ENCODE measurements at places on chromosomes 1 and 21. TPM values are rescaled to one million over a fixed set of nuclear protein-coding genes. Genes with fewer than 3 reads are reported as not detected.

GRCh38 chr1:56451491-56451890 lies 127.9 kb downstream of the PLPP3 start:
- peaks cover 22% of the 10 kb centered on the region for H3K4me1 ChIP-seq
- H3K27me3 ChIP-seq, result no peaks in the 10 kb centered on the region
- H3K27ac ChIP-seq, result no peak overlapping the region
- no peak for DNase-seq
- H3K36me3 ChIP-seq, result no peaks in the 10 kb centered on the region

DNA sequence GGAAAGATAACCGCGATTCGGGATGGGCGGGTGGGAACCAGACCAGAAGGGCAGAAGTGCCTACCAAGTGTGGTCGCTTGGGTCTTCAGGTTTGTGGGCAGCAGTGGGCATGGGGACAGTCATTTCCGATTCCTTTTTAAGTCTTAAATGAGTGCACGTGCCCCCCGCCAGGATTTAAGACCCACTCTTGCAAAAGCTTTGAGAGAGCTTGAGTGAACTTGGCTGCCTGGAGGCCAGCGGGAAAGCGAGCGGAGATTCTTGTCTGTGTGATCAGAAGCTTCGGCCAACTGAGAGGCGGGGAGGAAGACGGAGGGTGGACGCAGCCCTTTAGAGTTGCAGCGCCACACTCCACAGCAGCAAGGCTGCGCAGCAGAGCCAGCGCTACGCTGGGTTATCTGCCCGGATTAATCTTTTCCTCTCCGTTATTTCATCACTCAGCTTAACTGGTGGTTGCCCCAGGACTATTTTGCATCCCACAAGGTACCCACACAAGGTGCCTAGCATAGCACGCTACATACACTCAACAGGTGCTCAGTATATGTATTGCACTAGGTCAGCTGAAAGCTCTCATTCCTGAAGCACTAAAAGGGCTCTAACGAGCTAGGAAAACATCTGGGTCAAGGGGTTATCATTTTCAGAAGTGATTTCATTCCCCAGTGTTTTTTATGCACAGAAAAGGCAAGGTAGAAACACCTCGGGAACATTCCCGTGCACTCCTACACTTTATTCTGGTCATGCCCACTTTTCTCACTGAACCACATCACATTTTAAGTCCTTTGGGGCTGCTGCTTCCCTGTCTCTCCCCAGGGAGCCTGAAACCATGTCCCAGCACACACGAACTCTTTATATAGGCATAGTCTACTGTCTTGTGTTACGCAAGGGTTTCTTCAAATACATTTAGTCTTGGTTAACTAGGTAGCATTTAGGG lies 1.5 kb upstream of the BATF3 start:
- peak overlapping the region; percentile 70 for H3K4me3 ChIP-seq
- peaks cover 26% of the 10 kb centered on the region for H3K27me3 ChIP-seq
- no peaks in the 10 kb centered on the region for H3K36me3 ChIP-seq
- peak; percentile 70 for DNase-seq

GRCh38 chr1:236913371-236914037 lies 90.7 kb downstream of the MT1HL1 start:
- H3K27ac ChIP-seq, result no peak overlapping the region
- no peaks in the 10 kb centered on the region for H3K27me3 ChIP-seq

RCSD1 gene
- total RNA-seq, result 0.26 TPM

KIRREL1 gene
- 29.9 TPM for total RNA-seq

- H3K4me1 ChIP-seq, result no peaks in the 10 kb centered on the region
- no peak overlapping the region for H3K27ac ChIP-seq
- H3K27me3 ChIP-seq, result no peaks in the 10 kb centered on the region
Observed at GRCh38 chr1:211068976-211069375, 65.0 kb downstream of the KCNH1 start.

DNA sequence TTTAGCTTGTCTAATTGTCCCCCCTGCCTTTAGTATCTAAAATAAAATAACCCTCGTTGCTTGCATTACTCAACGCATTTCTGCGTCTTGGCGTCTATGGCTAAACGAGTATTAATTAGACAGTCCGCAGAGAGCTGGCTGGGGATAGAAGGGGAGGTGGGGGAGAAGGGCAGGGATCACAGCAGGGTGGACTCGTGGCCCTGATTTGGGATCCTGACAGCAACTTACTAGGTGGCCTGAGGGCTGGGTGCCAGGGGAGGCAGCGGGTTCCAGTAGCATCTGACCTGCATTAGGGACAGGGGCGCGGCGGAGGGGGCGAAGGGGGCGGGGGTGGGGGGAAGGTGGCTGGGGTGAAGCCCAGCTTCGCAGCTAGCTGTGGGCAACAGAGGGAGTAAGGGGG lies 1.1 kb upstream of the BACE2 start:
- H3K36me3 ChIP-seq, result no peaks in the 10 kb centered on the region
- DNase-seq, result no peak
- peaks cover 6% of the 10 kb centered on the region for H3K27me3 ChIP-seq
- H3K4me1 ChIP-seq, result no peaks in the 10 kb centered on the region
- no peak overlapping the region for H3K27ac ChIP-seq
- H3K4me3 ChIP-seq, result peak overlapping the region; percentile 76

DNA sequence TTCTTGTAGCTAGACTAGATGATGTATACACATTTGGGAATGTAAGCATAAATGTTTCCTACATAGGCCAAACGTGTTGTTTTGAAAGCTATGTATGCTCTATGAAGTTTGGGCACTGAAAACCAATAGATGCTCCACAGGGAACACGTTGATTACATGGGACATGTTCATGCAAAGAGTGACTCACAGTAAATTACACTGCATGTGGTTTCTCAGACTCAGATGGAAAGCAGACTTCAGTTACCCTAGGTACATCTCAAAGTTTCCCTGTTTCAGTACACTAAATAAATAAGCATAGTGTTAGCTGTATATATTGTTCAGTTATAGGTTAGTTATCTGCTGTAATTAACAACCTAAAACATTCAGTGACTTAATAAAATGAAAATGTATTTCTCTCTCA lies 301.9 kb upstream of the RUNX1 start:
- no peak overlapping the region for H3K27ac ChIP-seq
- no peak for DNase-seq
- no peaks in the 10 kb centered on the region for H3K36me3 ChIP-seq
- H3K4me3 ChIP-seq, result no peak overlapping the region
- no peaks in the 10 kb centered on the region for H3K27me3 ChIP-seq
- no peaks in the 10 kb centered on the region for H3K4me1 ChIP-seq

GRCh38 chr1:22529901-22530621 lies 33.2 kb upstream of the EPHA8 start:
- peak; percentile 18 for DNase-seq
- no peaks in the 10 kb centered on the region for H3K27me3 ChIP-seq
- H3K4me1 ChIP-seq, result no peaks in the 10 kb centered on the region
- H3K36me3 ChIP-seq, result no peaks in the 10 kb centered on the region

GRCh38 chr1:104797982-104798381 lies 1048.3 kb downstream of the AMY1C start:
- no peak overlapping the region for H3K27ac ChIP-seq
- no peaks in the 10 kb centered on the region for H3K36me3 ChIP-seq
- H3K4me3 ChIP-seq, result no peak overlapping the region
- no peak for DNase-seq
- no peaks in the 10 kb centered on the region for H3K4me1 ChIP-seq

IRF6 gene
- 7.1 TPM for total RNA-seq

LCE3C gene
- not detected for total RNA-seq

DNA sequence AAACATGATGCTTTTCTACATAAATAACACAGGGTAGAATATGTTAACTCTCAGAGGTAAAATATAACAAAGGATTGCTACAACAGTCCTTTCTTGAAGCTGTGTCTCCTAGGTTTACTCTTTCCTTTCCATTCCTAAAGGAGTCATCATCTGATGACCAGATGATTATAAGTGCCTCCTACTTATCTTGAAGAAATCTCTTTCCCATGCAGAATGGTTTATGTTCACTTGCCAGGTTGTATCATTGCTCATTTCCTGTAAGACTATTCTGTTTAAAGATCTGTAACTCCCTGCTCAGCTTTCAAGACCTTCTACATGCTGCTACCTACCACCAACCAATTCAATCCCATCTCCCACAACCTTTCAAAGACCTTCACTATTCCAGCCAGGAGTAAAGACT lies 51.5 kb upstream of the PTCH2 start:
- DNase-seq, result no peak
- H3K4me3 ChIP-seq, result no peak overlapping the region
- no peaks in the 10 kb centered on the region for H3K4me1 ChIP-seq

INSRR gene
- total RNA-seq, result not detected

GRCh38 chr1:193794239-193794638 lies 607.8 kb upstream of the B3GALT2 start:
- no peaks in the 10 kb centered on the region for H3K27me3 ChIP-seq
- H3K4me1 ChIP-seq, result no peaks in the 10 kb centered on the region

DNA sequence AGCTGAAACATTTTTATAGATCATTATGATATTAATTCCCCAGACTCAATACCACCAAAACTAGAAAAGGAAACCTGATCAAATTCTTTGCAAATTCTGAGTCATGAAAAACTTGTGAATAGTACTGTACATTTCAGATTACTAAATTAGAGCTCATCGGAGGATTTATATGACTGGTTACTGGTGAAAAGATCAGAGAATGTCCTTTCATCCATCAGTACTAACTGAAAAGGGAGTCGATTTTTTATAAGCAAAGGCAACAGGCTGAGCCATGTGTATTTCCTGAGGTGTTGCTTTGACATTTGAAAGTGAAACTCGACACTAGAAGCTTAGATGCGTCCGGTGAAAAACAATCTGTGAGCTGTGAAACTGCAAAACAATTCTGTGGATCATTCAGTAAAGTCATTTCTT lies 155.7 kb downstream of the TNFSF18 start:
- H3K27me3 ChIP-seq, result no peaks in the 10 kb centered on the region
- no peak overlapping the region for H3K27ac ChIP-seq
- no peak for DNase-seq
- no peak overlapping the region for H3K4me3 ChIP-seq
- no peaks in the 10 kb centered on the region for H3K36me3 ChIP-seq

GRCh38 chr1:12153181-12153785 lies 13.5 kb upstream of the TNFRSF1B start:
- H3K4me3 ChIP-seq, result no peak overlapping the region
- no peaks in the 10 kb centered on the region for H3K36me3 ChIP-seq
- H3K27me3 ChIP-seq, result no peaks in the 10 kb centered on the region
- H3K4me1 ChIP-seq, result peaks cover 3% of the 10 kb centered on the region
- H3K27ac ChIP-seq, result no peak overlapping the region
- no peak for DNase-seq

DNA sequence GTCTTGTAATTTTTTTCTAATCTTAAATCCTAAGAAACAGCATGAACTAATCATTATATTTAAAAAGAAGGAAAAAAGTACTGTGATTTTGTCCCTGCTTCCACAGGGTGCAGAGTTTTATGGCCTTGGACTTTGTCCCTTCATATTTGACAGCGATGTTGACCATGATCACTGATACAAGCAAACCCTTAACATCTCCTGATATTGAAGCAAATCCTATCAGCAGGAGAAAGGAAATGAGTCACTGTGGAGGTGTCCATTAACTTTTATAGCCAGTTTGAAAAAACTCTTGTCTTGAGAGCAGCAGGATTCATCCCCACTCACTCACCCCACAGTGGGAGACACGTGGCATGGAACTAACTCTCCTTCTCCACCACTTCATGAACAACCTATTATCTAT lies 5.1 kb upstream of the REG4 start:
- H3K27me3 ChIP-seq, result no peaks in the 10 kb centered on the region
- DNase-seq, result no peak
- no peak overlapping the region for H3K27ac ChIP-seq
- H3K36me3 ChIP-seq, result no peaks in the 10 kb centered on the region
- H3K4me1 ChIP-seq, result no peaks in the 10 kb centered on the region

KCNN3 gene
- total RNA-seq, result 0.83 TPM

RNF2 gene
- total RNA-seq, result 75.3 TPM

ADGRL2 gene
- 119 TPM for total RNA-seq

DNA sequence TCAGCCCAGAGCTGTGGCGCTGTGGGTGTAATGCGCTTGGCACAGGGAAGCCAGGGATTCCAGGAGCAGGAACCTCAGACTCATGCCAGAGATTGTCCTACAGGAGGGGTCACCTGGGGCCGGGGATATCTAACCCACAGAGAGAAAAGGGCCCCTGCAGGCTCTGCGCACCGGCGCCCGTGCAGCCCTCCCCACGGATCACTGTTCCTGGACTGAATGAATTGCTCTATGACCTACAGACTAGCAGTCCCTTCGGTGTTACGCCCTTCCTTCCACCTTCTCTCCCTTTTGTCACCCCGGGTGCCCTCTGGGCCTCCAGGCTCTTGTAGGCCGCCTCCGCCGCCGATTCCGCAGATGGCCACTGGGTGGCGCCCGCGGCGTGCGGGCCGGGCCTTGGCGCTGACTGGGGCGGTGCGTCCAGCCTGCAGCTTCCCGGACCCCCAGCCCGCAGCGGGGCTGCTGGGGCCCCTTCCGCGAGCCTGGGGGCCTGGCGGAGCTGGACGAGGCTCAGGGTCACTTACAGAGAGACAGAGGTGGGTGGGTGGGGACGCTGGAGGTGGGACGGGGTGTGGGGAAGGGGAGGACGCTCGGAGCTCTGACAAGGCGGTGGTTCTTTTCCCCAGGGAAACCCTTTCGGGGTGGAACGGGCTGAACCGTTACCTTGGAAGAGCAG lies 101.3 kb downstream of the IER5 start:
- no peaks in the 10 kb centered on the region for H3K36me3 ChIP-seq
- no peaks in the 10 kb centered on the region for H3K27me3 ChIP-seq
- no peak overlapping the region for H3K27ac ChIP-seq
- H3K4me3 ChIP-seq, result peak overlapping the region; percentile 76
- peak; percentile 88 for DNase-seq

CD1D gene
- total RNA-seq, result 1.3 TPM

GRCh38 chr1:29675481-29676263 lies 439.4 kb downstream of the PTPRU start:
- H3K27ac ChIP-seq, result no peak overlapping the region
- no peaks in the 10 kb centered on the region for H3K27me3 ChIP-seq
- DNase-seq, result peak; percentile 22
- H3K4me1 ChIP-seq, result no peaks in the 10 kb centered on the region

DNA sequence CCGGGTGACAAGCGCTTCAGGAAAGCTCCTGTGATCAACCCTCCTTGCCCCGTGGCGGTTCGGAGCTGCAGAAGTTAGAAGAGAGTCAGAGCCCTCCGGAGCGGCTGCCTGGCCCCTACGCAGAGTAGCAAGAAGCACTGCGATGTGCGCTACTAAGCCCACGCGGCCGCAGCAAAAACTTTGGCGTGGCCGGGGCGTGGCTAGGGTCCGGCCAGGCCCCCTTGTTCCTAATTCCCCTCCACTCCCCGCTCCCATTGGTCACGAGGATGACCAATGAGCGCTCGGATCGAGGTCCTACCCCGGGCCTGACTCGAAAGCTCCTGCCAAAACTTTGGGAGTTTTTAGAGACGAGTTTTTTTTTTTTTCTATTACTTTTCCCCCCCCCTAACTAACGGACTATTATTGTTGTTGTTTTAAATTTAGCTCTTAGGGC lies at the start of gene HLX:
Gene HLX, plus strand, starts transcription at position 368 of the 433 bp plus-strand sequence. CDS start 415 bp downstream, outside the sequence.
- H3K4me1 ChIP-seq, result no peaks in the 10 kb centered on the region
- H3K4me3 ChIP-seq, result peak within 1 kb of the TSS; percentile 86
- H3K36me3 ChIP-seq, result no peaks in the 10 kb centered on the region
- H3K27ac ChIP-seq, result no peak within 1 kb of the TSS
- peaks cover 91% of the 10 kb centered on the region for H3K27me3 ChIP-seq

All from H9 (cell line).